Retina (tissue), 1 donor: ENCODE measurements at places on chromosomes 12 and 14.
A peak's percentile ranks its signal among the peaks of the same experiment; 100 is the strongest.

GRCh38 chr12:15011162-15011561, 38.3 kb downstream of the PDE6H start:
- no peak for DNase-seq

DNA sequence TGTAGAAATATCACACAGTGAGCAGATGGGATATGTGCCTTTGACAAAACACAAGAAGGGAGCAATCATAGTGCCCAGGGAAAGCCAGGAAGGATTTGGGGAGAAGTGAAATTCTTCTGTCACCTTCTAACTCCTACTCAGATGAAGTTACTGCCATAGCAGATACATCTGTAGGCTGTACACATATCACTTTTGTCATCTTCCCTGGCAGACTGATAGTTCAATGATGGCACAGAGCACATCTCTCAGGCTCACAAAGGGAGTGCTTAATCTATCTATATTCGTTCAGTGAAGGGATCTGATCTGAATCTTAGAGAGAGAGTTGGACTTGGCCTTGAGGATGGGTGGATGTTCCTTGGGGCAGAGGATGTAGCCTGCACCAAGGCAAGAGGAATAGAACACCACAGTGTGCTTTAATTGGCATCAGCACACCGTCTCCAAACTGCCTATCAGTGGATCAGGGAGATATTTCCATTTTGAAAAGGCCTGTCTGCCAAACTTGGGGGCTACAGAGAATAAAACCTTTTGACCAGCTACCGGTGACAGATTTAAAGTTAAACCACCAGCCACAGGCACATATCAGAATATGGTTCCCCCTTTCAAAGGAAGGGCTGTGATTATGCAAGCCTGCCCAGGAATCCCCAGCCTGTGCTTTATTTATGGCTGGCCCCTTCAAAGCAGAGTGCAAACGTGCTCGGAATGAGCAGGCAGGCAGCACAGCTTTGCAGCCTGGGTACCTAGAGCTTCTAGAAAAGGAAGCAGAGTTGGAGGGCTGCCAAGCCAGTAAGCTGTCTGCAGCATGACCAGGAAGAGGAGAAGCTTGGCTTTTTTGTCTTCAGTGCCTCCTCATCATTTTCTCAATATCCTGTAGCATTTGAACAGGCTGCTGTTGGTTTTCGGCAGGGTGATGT, 165.5 kb upstream of the DYRK2 start:
- DNase-seq = no peak

DNA sequence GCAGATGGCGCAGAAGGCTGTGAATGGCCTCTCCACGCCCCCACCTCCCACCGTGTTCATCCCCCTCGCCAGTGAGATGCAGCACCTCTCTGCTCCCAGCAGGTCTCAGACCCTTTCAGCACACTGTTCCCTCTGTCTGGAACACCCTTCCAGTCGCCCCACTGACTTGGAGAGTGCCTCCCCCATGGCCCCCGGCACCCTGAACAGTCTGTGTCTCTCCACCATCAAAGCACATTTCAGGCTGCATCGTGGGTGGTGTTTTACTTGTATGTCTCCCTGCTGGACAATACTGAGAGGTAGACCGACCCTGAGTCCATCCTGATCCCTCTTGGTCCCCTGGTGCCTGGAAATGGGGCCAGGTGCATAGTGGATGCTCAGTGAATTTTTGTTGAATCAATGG, 34.9 kb downstream of the CACNA2D4 start:
- DNase-seq = no peak

DNA sequence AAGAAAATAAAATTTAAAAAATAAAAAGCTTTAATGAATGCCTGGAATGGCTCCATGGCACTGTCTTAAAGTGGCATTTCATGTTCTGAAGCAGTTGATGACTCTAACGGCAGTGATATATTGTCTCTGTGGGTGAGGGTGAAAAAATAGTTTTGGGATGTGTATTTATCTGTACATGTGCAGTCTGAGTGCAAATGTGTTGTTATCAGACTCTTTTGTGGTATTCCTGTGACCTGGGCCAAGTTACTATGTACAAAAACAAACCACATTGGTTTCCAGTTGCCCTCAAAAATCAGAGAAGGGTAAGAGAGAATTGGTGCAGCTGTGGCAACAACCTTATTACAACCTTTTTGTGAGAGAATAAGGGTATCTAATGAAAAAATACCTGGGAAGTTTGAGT, 81.7 kb upstream of the CCDC91 start:
- DNase-seq = no peak

GRCh38 chr12:107134558-107134957, 41.2 kb upstream of the CRY1 start:
- no peak for DNase-seq

- peak; percentile 16 for DNase-seq
Measured at GRCh38 chr12:230925-231671, 17.1 kb upstream of the SLC6A12 start.

- DNase-seq = peak; percentile 77
Measured at GRCh38 chr14:58166005-58166983, 14.3 kb upstream of the ARMH4 start.

GRCh38 chr12:132015686-132016430, 66.1 kb downstream of the EP400 start:
- DNase-seq = no peak

GRCh38 chr14:92176476-92176875, 54.7 kb downstream of the CPSF2 start:
- DNase-seq = no peak

DNA sequence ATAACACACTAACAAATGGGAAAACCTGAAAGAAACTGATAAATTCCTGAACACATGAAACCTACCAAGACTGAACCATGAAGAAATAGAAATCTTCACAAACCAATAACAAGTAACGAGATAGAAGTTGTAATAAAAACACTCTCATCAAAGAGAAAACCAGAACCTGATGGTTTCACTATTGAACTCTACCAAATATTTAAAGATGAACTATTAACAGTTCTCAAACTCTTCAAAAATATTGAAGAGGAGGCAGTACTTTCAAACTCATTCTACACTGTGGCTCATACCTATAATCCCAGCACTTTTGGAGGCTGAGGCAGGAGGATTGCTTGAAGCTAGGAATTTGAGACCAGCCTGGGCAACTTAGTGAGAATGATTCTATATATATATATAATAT, 48.4 kb upstream of the TMTC2 start:
- no peak for DNase-seq

DNA sequence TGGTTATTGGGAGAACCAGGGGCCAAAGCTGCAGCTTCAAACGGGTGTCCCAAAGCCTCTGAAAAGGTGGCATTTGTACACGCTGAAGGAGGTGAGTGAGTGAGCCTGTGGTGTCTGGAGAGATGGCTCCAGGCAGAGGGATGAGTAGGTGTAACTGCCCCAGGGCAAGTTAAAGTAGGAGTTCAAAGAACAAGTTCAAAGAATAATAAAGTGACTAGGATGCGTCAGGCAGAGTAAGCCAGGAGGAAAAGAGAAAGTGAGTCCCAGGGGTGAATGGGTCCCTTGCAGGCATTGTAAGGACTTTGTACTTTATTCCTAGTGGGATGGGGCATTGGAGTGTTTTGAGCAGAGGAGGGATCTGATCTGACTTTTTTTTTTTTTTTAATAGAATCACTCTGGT, 201.4 kb upstream of the PWP1 start:
- DNase-seq = no peak
